ENCODE measurements at places on chromosomes 4 and X.

DNA sequence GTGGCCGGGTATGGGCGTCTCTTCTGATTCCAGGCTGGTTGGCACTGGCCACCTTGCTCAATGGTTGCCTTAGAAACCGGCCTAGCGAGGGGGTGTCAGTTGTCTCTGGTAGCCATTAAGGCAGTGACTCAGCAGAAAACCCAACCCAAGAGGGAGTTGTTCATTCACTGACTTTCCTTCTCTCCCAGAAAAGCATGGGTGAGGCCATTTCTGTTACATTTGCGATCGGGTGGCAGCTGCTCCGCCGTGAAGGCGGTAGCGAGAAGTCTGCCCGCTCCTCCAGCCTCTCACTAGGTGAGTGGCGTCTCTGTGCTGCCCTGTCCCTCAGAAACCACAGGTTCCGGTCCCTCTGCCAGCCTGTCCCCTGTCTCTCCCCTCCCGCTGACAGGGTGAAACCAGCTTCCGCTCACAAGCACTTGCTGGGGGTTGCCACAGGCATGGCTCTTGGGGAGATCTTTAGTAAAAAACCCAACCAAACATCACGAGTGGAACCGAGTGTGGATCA, 17.4 kb downstream of the IRAK1 start:
- peak; percentile 59 for DNase-seq

DNA sequence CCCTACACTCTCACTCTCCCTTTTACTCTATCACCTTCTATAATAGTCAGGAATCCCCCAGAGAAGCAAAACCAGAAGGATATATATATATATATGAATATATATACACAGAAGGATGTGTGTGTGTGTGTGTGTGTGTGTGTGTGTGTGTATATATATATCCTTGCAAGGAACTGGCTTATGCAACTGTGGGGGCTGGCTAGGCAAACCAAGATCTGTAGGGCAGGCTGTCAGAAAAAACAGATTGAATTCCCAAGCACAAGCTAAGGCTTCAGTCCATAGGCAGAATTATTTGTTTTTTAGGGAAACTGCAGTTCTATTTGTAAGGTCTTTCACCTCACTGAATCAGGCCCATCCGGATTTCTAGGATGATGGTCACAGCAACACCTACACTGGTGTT, 13.0 kb upstream of the KLHL2 start:
- DNase-seq, result no peak

GRCh38 chr4:154422152-154422551, 69.4 kb downstream of the DCHS2 start:
- DNase-seq, result no peak

- DNase-seq, result peak; percentile 32
Measured at GRCh38 chr4:82371497-82371896, 2.3 kb downstream of the HNRNPD start.

DNA sequence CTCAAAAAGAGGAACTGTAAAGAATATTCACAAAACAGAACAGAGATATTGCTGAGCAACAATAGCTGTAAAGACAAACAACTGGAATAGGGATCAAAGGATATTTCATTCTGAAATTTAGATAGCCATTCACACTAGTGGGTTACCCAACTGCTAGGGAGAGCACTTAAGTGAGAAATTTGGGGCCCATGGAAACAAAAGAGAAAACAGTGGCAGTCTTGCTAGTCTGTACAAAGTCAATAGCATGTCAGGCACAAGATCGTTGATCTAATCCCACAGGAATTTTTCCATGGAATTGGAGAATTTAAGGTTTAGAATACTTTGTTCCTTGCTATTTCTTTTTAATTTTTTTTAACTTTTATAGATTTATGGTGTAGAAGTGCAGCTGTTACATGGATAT, 467.0 kb downstream of the PCDH18 start:
- DNase-seq, result no peak

GRCh38 chr4:53830511-53830910, 233.9 kb downstream of the CHIC2 start:
- no peak for DNase-seq

- DNase-seq, result no peak
Measured at GRCh38 chr4:73762409-73762808, 22.0 kb downstream of the CXCL8 start.

DNA sequence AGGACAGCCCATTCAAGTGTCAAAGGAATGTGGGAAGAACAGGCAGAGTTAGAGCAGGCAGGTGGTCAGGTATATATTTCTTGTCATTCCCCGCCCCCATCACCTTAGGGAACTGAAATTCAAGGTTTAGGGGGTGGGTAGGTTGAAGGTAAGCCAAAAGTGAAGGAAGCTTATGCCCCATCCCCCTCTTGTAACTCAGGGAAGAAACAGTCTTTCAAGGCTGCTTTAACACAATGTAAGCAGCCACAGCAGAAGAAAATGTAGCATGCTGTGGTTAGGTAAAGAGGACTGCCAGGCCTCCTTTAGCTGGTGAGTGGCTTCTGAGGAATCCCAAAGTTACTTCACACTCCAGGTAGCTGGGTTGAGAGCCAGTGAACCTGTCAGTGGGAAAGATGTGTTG, 122.3 kb downstream of the RS1 start:
- no peak for DNase-seq

DNA sequence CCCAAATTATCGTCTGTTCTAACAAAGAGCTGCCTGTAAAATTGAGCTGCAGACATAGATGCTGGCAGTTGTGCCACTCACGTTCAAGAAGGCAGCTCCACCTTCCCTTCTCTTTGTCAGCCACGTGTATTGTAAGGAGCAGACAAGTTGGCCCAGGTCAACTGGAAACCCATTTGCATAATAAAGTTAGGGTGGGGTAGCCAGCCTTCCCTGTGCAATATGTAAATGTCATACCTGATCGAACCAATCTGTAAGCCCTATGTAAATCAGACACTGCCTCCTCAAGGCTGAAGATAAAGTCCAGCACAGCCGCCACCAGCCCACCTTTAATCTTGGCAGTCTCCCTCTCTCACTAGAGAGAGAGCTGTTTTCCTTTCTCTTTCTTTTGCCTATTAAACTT, 117.2 kb downstream of the TMEM144 start:
- DNase-seq, result no peak

- no peak for DNase-seq
Measured at GRCh38 chr4:171717231-171717741, 95.9 kb upstream of the GALNTL6 start.

- DNase-seq, result no peak
Measured at GRCh38 chr4:156173937-156174336, 220.3 kb upstream of the CTSO start.

GRCh38 chr4:80611678-80611979, 276.1 kb downstream of the CFAP299 start:
- no peak for DNase-seq

GRCh38 chr4:6180841-6181631, 19.3 kb downstream of the JAKMIP1 start:
- no peak for DNase-seq

- no peak for DNase-seq
Measured at GRCh38 chr4:38734446-38734845, 48.3 kb downstream of the TLR10 start.

Data from ELR (cell line).